Skin of body (tissue), 3 donors: ENCODE measurements at places on chromosomes 6 and 20.

DNA sequence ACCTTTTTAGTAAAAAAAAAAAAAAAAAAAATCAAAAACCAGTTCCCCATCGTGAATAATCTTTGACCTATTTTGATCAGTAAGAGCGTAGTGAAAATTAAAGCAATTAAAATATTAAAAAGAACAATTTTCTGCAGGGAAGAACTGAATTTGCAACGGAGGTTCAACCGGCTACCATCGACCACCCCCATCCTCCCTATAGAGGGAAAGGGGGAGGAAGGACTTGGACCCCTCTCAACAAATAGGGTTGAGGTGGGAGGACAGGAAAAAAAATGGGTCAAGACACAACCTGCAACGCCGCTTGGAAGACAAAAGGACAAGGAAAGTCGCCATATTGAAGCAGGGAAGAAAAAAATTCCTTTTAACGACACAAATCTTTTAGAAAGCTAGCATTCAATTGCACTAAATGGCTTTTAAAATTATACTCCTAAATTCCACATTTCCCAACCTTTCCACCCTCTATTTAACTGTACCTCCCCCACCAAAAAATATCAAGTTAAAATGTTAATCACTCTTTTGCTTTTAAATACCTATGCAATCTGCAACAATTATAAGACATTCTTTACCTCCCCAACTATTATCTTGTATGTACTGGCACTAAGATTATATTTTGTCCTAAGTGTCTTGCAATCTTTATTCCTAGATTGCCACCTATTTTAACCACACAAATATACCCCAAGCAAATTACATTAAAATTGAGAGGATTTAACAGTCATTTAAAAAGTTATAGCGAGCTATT lies 1.7 kb downstream of the PPP1R10 start:
- DNase-seq: peak; percentile 90

- DNase-seq: no peak
Observed at GRCh38 chr6:1224514-1224913, 87.4 kb upstream of the FOXQ1 start.

- DNase-seq: no peak
Observed at GRCh38 chr6:57307850-57308249, 9.6 kb upstream of the PRIM2 start.

GRCh38 chr20:4192378-4193068 lies 177.2 kb upstream of the RNF24 start:
- DNase-seq: no peak

DNA sequence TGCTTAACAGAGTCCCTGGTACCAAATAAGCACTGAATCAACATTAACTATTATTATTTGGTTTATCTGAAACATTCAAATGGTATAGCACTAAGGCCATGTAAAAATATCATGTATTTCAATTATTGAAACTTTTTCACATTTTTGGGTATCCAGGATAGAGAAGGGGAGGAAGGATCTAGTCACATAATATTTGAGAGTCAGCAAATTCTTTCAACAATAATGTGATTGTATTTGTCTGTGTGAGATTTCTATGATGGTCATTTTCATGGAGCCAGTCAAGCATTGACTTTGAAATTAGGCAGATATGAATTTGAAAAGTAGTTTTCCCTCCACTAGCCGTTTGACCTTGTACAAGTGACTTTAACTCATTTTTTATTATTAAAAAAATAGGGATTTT lies 67.9 kb downstream of the LAMA2 start:
- no peak for DNase-seq

DNA sequence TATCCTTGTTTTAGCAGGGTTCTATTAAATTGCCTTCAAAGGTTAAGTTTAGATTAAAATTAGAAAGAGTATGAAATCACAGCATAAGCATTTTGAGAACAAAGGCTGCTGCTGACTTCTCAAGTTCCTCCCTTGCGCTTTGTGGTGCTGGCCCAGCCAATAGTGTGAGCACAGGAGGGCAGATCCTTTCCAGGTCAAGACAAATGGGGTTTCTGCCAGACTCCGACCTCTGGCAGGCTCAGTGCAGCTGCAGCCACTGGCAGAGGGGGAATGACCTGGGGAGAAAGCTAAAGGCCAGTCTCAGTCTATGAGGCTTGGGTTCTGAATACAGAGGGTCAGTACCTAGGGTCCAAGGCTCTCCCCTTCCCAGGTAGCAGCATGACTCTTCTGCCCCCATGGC lies 27.0 kb downstream of the CLIC5 start:
- no peak for DNase-seq

DNA sequence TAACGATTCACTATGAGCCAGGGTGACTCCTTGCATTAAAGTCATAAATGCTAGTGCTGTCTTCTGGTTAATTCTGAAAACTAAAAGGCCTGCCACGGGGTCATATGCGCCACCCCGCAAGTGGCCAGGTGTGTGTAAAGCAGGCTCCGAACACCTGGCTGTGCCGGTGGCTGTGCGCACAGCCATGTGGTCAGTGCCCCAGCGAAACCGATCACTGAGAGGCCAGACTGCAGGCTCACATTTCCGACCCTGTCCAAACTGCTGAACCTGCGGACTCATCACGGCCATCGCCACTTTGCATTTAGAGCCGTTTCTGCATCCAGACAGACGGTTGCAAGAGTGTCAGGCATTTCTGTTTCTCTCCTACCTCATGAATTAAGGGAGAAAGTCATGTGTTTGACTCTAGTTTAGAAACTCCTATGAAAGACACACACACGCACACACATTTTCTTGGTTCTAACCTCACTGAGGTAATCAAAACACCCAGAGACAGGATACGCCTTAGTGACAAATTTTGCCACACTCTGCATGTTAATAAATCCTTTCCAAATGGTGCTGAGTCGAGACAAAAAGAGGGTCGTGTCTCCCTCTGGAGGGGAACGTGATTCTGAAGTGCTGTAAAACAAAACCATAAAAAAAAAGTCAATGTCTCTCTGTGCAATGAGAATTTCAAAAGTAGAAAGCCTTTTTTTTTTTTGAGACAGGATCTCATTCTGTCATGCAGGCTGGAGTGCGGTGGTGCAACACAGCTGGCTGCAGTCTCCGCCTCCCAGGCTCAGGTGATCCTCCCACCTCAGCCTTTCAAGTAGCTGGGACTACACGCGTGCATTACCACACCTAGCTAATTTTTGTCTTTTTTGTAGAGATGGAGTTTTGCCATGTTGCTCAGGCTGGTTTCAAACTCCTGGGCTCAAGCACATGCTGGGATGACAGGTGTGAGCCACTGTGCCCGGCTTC lies 31.0 kb upstream of the TCFL5 start:
- DNase-seq: no peak
